ENCODE measurements at places on chromosomes 2 and 18.
A peak's percentile ranks its signal among the peaks of the same experiment; 100 is the strongest.

DNA sequence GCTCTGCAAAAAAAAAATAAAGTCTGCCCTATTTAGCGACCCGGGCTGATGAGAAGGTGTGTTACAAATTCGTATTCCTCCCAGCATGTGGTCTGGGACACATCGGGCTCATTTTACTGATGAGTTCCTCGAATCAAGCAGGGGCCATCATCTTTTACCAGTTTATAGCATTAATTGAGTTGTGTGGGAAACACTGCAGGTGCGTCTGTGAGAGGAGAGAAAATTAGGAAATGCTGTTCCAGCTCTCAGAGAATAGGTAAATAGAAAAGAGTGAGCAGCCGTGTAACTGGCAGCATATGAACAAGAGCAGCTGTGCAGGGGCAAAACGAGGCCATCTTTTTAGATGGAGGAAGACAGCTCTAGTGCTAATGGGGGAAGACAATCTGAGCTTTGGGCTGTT, 216.7 kb downstream of the SETBP1 start:
- DNase-seq = peak; percentile 75

DNA sequence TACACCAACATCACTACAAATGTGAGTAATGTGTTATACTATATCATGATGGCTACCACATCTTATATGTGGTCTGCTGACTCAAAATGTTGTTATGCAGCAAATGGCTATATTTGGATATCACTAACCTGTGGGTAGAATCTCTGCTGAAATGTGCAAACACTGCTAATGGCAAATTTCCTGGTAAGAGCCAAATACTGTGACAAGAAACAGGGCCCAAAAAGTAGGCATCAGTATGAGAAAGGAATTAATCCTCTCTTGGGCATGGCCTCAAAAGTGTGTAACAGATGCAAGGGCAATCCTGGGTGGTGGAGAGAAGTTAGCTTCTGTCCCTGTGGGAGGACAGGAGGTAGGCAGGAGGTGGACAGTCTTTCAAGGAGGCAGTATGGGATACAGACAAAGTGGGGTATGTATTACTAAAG, 13.3 kb downstream of the ATF2 start:
- no peak for DNase-seq

DNA sequence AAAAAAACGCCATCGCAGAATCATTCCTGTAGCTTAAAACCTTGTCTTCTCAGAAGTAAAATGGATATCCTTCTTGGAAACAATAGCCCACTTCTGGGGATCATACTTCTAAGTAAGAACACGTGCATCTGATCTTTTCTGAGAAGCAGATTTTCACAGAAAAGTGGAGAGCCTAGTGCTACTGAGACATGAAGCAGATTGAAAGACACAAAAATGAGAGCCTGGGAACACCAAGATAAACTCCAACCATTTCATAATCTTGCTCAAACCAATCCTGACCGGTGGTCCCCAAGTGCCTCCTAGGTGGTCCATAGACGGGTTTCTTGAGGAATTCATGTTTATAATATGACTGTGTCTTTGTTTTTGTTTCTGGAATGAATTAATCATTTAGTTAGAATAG, 191.2 kb downstream of the IRS1 start:
- DNase-seq = no peak

- no peak for DNase-seq
These were observed 30.7 kb downstream of the IMPA2 start for GRCh38 chr18:12011957-12012549.

DNA sequence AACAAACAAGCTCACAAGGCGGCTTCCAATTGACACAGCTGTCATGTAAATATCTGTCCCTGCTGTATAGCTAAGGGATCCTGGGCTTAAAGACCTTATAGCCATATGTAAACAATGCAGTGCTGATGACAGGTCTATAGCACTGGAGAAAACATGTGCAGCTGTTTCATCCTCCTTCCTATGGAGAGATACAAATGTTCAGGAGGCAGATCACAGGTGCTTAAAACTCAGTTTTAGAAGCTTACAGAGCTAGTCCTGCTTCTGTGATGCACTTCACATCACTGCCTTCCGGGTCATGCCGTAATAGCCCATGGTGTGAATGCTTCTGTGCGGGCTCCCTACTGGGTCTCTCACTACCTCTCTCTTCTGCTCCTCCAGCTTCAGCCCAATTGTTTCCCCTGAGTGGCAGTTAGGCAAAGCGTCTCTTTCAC, 262.4 kb upstream of the CHST9 start:
- peak; percentile 64 for DNase-seq

- DNase-seq = no peak
These were observed 216.6 kb upstream of the DSEL start for GRCh38 chr18:67733088-67733487.

DNA sequence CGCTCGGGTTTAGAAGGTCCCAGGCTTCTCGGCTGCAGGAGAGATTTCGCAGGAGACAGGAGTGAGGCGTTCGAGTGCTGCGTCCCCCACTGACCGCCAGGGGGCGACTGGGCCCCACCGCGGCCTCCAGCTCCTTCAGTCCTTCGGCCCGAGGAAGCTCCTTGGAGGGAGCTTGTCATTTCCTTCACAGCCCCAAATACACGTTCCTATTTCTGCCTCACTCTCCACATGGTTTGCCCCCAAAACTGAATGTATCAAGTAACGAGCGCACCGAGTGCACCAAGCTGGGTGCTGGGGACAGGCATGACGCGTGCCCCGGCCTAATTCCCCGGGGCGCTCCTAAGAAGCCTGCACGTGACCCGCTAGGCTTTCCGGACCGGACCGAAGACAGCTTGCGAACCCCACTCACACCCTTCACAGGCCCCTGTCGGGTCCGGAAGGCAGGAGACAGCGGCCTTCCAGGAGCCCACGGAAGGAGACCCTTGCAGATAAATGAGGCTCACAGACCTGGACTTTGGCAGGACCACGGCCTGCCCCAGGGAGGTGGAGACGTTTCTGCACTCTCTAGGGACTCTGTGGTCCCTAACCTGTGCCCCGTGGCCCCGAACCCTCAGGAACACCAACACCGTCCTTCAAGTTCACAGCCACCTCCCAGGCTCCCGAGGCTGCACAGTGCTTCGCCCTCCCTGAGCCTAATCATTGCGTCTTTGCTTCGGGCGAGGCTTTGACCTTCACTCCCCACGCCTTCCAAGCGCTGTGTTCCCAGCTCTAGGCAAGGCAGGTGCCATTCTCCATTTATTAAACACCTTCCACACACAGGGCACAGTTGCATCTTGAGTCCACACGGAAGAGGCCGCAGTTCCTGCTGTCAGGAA, 13.0 kb upstream of the FAHD2A start:
- DNase-seq = peak; percentile 32

DNA sequence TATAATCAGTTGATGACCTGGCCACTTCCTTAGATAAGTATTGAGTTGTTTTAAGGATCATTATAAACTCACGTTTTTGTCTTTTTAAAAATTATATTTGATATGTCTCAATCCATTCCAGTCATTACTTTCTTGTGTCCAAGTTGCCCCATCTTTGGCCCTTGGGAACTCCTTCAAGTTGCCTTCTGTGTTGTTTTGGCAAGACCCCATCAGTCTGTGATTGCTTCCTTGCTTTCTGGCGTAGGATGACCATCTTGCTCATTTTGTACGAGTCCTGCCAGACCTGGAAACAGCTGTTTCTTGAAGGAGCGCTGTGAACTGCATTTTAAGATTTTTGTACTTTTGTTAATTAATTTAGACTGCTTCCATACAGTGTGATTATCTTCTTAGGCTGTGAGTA, 68.9 kb upstream of the ITM2C start:
- DNase-seq = no peak

GRCh38 chr18:11577271-11578112, 31.9 kb upstream of the SLC35G4 start:
- no peak for DNase-seq

GRCh38 chr2:97747716-97748115, 34.3 kb downstream of the ZAP70 start:
- no peak for DNase-seq

DNA sequence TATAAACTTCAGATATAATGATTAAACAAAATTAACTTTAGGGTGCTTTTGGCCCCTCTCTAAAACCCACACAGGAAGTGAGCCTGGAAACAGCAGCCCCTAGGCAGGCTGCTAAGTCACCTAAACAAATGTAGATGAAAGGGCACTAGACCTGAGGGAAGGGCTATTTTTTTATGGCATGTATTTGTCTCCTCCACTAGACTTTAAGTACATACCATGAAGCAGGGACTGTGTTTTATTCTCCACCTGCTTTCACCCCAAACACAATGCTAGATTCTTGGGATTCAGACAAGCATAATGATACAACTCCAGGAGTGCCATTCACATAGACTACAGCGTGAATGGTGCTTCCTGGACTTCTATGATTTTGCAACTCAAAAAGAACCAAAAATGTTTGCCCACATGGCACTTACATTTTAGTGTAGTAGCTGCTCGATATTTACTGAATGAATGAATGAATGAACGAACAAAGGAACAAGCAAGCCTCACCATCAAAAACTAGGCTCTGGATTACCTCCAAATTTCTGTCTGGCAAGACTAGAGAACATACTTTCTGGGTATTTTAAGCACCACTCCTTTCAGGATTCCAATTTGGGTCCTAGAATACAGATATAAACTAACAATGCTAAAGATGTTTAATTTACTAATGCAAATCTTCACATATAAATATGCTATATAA, 10.1 kb downstream of the ATAD2B start:
- DNase-seq = peak; percentile 62

DNA sequence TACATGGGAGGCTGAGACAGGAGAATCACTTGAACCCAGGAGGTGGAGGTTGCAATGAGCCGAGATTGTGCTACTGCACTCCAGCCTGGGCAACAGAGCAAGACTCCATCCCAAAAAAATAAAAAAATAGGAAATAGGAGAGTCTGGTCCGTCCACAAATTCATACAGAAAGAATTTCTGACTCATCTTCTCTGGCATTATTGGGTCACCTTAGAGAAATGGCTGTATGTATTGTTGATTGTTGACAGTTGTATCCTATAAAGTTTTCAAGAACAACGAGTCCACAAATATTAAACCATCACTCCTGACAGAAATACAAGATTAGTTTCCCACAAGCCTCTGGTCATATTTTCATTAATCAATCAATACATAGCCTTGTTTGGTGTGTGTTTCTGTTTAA, 20.4 kb downstream of the RBM43 start:
- DNase-seq = no peak

DNA sequence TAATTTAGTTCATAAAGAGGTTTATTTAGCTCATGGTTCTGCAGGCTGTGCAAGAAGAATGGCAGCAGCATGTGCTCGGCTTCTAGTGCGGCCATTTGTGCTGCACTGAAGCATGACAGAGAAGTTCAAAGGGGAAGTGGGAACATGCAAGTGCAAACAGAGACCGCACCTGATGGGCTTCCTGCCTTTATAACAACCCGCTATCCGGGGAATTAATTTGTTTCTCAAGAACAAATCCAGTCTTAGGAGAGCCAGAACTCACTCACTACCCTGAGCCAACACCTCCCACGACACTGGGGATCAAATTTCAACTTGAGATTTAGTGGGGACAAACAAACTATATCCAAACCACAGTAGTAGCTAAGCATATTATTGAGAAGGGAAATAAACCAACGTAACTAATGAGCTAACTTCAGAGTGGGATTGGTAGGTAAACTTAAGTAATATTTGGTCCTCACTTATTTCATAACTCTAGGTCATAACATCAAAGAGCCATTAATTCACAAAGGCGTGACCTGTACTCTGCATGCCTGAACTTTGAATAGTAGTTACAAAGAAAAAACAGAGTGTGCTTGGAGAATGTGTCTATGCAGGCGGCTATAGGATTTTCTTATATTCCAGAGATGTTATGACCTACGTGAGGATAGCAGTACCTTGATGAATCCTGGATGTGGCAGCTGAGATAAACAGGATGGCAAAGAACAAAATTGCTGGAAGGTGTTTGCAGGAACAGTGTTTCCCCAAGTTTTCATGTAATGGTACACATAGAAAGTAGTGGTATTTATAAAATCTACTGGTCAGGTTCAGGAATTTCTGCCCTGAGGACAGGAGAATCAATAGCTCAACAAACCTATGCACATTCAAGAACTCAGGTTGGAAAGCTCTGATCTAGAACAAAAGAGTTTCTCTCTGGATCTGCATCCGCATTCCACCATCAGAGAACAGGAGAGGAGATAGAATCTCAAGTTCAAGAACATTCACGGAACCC, 845.9 kb upstream of the ID2 start:
- peak; percentile 87 for DNase-seq

DNA sequence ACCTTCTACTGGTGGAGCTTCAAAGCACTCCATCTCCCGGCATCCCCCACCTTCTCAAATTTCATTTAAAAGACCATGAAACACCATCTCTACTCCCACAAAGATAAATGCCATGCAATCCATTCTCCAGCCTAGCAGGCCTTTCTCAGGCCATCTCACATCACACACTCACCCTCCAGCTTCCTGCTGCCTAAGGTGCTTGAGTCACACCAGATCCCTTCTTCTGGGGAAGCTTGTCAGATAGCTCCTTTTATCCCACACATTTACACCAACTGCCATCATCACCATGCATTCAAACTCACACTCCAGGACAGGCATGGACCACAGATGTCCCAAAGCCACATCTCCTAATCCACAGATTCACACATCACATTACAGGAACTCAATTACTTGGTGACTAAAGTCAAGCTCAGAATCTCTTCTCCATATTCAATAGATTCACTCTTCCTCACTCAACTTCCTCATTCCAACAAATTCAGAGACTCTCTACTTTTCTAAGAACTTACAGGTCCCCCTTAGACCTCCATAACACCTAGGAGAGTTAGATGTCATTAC, 292.5 kb downstream of the TNS1 start:
- DNase-seq = no peak

- no peak for DNase-seq
These were observed 192.7 kb downstream of the STK39 start for GRCh38 chr2:168054657-168055056.

- peak; percentile 78 for DNase-seq
These were observed 57.3 kb upstream of the PSMD14 start for GRCh38 chr2:161250864-161251436.

DNA sequence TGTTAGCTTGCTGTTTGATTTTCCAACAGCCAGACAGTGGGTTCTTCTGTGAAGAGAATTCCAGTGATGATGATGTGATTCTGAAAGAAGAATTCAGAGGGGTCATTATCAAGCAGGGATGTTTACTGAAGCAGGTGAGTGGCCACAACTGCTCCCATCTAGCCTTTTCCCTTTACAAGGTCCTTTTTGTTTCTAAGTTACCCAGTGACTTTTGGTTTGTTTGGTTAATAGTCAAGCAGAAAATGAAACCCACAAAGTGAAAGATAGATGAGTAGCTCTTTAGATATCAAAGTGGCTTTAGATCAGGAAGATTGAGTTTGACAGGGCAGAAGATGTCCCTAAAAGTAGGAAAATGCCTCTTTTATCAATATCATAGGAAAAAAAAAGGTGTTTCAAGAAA, 23.3 kb downstream of the PLEK start:
- DNase-seq = no peak

DNA sequence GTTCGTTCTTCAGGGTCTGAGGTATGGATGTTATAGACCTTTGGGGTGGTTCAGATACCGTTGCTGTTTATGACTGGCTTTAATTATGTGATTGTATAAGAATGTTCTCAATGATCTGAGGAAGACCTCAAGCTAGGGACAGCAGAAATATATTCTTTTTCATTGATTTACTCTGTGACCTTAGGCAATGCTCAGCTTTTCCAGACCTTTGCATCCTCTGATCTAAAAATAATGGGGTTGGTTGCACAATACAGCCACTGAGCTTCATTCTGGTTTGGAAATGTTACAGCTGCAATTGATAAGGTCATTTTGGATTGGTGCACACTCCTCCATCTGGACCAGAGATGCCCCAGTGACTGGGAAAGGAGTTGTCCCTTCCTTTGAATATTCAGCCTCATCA, 17.2 kb upstream of the CABYR start:
- DNase-seq = no peak
